ENCODE measurements at places on chromosomes 2 and 18. TPM values are rescaled to one million over a fixed set of nuclear protein-coding genes. Genes with fewer than 3 reads are reported as not detected.

DNA sequence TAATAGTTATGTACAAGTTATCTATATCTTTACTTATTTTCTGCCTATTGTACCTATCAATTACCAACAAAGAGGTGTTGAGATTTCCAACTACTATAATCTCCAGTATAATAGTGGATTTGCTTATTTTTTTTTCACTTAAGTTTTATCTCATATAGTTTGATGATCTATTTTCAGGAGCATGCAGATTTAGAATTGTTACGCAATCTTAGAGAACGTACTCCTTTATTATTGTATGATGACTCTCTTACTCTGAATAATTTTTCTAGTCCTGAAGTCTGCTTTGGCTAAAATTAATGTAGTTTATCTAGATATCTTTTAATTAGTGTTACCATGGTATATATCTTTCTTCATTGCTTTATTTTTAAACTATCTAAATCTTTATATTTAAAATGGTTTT is 205.2 kb downstream of the SCG2 start:
- no peak for DNase-seq

DNA sequence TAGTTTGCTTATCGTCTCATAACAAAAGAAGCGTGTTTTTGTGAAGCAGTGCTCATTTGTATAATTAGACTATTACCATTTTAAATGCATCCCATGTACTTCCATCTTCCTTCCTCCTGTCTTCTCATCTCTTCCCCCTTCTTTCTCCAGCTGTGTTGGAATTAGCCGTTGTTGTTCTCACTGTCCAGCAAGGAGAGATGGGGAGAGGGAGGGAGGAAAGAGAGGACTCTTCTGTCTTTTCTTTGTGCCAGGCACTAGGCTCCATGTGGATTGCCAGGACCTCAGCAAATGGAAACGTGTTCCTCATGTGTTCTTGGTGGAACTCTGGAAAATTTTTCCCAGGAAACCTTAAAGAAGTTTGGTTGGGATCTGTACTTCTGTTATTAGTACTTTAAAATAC is 131.7 kb downstream of the PHLPP1 start:
- no peak for DNase-seq

Gene LYG2
- not detected for total RNA-seq

GRCh38 chr2:107597507-107597906 is 229.2 kb upstream of the RGPD4 start:
- DNase-seq = no peak

DNA sequence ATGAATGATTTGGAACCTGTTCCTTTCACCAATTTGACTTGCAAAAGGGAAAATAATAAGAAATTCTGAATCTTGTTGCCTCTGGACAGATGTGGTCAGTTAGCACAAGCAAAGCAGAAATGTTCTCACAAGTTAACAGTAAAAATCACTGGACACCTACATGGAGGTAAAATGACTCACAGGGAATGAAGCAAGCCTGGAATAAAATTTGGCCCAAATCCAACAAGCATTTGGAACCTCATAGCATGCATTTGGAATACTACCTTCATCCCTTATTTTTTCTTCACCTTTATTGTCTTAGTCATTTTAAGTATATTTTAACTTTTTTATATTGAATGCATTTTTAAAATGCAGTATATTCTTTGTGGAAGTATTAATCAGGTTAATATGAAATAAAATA is 602.9 kb downstream of the ARHGAP15 start:
- DNase-seq = no peak

DNA sequence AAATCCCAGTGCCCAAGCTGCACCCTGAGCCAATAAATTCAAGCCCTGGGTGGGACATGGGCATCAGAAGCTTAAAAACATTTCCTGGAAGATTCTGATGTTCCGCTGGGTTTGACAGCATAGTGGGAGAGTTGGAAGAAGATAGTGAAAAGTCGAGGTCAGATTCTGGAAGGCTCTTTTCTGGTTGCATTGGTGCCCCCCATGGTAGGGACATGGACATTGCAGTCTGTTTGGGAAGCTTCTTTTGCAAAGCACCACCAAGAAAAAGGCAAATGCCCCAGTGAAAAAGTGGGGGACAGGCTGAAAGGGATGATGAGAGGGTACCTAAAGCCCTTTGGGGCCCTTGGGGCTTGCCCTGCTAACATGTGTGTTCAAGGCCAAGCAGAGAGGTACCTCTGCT is 21.0 kb downstream of the MERTK start:
- no peak for DNase-seq

DNA sequence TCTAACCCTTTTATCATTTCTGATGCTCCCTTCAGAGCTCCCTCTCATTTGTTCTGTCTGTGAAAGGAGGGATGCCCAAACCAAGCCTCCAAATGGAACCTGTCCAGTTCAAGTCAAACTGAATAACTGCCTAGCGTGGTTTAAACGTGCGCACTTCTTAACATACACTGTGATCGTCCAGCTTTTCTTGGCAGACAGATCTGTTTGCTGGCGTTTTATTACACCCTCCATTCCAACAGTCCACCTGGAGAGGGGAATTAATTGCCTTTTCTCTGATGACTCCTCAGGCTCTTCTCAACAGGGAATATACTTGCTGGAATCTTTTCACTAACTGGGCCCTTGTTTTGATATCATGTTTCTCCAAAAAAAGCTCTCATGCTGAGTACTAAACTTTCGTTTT is 379.2 kb upstream of the POU3F3 start:
- DNase-seq = no peak

- no peak for DNase-seq
These were observed 807 bp downstream of the PELI1 start for GRCh38 chr2:64143169-64144056.

- DNase-seq = peak; percentile 57
These were observed 8.7 kb downstream of the CYP26B1 start for GRCh38 chr2:72138921-72139381.

DNA sequence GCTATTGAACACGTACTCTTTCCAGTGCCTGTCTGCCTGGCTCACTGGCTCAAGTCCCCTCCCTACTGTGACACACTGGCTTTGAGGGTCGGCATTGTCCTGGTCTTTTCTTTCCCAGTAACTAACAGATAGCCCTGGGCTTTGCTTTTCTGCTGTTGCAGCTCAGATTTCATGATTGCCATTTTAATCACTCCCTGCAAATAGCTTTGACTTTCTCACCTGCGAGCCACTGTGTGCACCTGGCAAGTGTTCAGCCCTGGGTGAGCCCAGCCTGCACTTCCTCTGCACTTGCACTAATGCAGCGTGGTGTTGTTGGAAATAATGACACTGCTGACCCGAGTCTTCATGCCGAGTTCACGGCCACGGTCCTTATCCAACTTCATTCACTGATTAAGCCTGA is 52.9 kb downstream of the DCDC2C start:
- no peak for DNase-seq

Gene ITGA4
- 14.1 TPM for total RNA-seq

Gene GATA6
- total RNA-seq = 3.4 TPM

- DNase-seq = no peak
These were observed 64.8 kb downstream of the ARHGAP25 start for GRCh38 chr2:68799140-68800026.

Gene WNT10A
- total RNA-seq = 15.4 TPM

Gene SH3RF3
- 6.1 TPM for total RNA-seq

Gene FBLN7
- total RNA-seq = 3.7 TPM

- no peak for DNase-seq
These were observed 420.3 kb upstream of the MMADHC start for GRCh38 chr2:150007815-150008430.
